DND-41 (cell line): ENCODE measurements at places on chromosomes 1 and 21.

DNA sequence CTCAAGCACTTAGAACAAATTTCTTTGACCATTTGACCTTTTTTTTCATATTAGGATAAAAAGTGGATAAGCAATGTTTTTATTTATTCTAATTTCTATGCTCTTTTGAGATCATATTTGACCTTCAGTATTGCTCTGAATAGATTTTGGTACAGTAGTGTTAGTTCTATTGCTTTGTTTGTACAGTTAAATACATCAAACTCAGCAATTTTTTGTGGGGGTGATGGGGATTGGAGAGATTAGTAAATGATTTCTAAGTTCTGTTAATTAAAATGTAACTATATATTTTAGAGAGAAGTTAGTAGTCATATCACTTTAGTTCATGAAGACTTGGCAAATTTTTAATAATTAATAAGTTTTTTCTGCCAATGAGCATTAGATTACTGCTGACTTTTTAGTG is 2.4 kb upstream of the GPR52 start:
- H3K36me3 ChIP-seq = no peaks in the 10 kb centered on the region
- H3K27ac ChIP-seq = no peak overlapping the region
- H3K4me1 ChIP-seq = no peaks in the 10 kb centered on the region
- no peak overlapping the region for H3K4me3 ChIP-seq

DNA sequence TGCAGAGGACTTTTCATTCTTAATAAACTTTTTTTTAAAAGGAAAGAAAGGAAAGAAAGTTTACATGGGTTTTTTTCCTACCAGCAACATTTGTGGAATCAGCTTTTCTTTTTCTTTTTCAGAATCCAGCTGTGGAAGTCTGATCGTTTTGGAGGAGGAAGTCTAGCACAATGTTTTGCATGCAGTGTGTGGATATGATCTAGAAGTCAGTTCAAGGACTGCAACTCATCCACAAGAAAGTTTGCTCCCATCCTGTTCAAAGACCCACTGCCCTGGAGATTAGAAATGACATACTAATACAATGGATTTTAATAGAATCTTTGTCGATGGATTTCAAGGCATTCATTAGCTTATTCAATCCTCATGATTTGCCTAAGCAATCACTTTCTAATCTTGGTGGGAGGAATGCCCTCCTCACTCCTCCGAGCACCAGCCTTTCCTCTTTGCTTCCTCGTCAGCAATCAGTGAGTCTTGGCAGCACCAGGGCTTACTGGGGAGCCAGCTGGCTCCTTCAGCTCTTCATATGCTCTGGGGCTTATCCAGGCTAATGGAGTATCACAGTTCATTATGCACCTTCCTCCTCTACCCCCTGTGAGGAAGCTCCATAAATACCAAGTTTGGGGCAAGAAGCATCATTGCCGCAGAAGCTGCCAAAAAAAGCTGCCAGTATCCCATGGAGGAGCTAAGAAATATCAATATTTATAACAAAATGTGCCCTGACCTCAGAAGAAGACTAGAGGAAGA is 392.3 kb upstream of the PKN2 start:
- no peaks in the 10 kb centered on the region for H3K4me1 ChIP-seq
- H3K36me3 ChIP-seq = no peaks in the 10 kb centered on the region
- H3K27ac ChIP-seq = no peak overlapping the region
- H3K27me3 ChIP-seq = no peaks in the 10 kb centered on the region
- no peak for DNase-seq
- H3K4me3 ChIP-seq = no peak overlapping the region

- H3K36me3 ChIP-seq = peaks cover 76% of the 10 kb centered on the region
- no peaks in the 10 kb centered on the region for H3K4me1 ChIP-seq
- H3K4me3 ChIP-seq = no peak overlapping the region
- DNase-seq = no peak
- H3K27me3 ChIP-seq = no peaks in the 10 kb centered on the region
- no peak overlapping the region for H3K27ac ChIP-seq
These were observed 42.6 kb upstream of the EDN2 start for GRCh38 chr1:41526956-41527561.

- no peak overlapping the region for H3K27ac ChIP-seq
- H3K4me3 ChIP-seq = no peak overlapping the region
- H3K36me3 ChIP-seq = peaks cover 29% of the 10 kb centered on the region
- no peak for DNase-seq
- no peaks in the 10 kb centered on the region for H3K27me3 ChIP-seq
These were observed 4.1 kb downstream of the CEP104 start for GRCh38 chr1:3852711-3853485.

DNA sequence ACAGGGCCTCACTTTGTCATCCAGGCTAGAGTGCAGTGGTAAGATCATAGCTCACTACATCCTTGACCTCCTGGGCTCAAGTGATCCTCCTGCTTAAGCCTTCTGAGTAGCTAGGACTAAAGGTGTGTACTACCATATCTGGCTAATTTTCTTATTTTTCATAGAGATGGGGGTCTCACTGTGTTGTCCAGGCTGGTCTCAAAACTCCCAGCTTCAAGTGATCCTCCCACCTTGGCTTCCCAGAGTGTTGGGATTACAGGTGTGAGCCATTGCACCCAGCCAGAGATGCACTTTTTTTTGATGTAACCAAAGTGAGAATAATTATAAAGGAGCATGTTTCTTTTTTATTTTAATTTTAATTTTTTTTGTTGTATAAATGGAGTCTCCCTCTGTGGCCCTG is 28.4 kb downstream of the CLIC4 start:
- no peak overlapping the region for H3K27ac ChIP-seq
- no peak overlapping the region for H3K4me3 ChIP-seq
- no peak for DNase-seq
- H3K36me3 ChIP-seq = no peaks in the 10 kb centered on the region
- no peaks in the 10 kb centered on the region for H3K27me3 ChIP-seq

GRCh38 chr1:12052008-12052573 is 11.0 kb upstream of the TNFRSF8 start:
- H3K4me3 ChIP-seq = no peak overlapping the region
- no peaks in the 10 kb centered on the region for H3K27me3 ChIP-seq
- no peaks in the 10 kb centered on the region for H3K36me3 ChIP-seq
- no peak for DNase-seq

DNA sequence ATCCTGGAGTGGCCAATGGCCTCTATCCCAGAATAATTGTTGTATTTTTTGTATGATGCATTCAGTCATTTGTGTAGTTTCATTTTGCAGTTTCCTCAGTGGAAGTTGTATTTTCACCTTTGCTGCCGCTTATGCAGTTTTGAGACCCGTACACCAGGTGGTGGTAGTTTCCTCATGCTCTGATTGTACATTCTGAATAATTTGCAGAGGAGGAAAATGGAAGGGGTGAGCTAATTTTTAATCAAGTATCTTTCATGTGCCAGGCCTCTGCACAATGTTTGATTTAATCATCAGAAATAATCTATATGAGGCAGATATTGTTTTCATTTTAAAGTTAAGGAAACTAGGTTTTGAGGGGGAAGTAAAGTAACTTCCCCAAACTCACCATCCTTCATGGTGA is 29.5 kb downstream of the HLX start:
- H3K36me3 ChIP-seq = no peaks in the 10 kb centered on the region
- no peak overlapping the region for H3K4me3 ChIP-seq
- H3K27me3 ChIP-seq = no peaks in the 10 kb centered on the region
- no peak overlapping the region for H3K27ac ChIP-seq
- no peak for DNase-seq
- no peaks in the 10 kb centered on the region for H3K4me1 ChIP-seq

- H3K4me3 ChIP-seq = no peak overlapping the region
- H3K27me3 ChIP-seq = no peaks in the 10 kb centered on the region
- peaks cover 9% of the 10 kb centered on the region; the same call in 1 of the 2 replicates for H3K4me1 ChIP-seq
- DNase-seq = no peak
- no peaks in the 10 kb centered on the region for H3K36me3 ChIP-seq
- no peak overlapping the region for H3K27ac ChIP-seq
These were observed 14.2 kb downstream of the BATF3 start for GRCh38 chr1:212685429-212685828.

- no peaks in the 10 kb centered on the region for H3K36me3 ChIP-seq
- H3K4me3 ChIP-seq = no peak overlapping the region
- H3K27me3 ChIP-seq = no peaks in the 10 kb centered on the region
- H3K4me1 ChIP-seq = no peaks in the 10 kb centered on the region
- no peak overlapping the region for H3K27ac ChIP-seq
- DNase-seq = no peak
These were observed 507.0 kb downstream of the AJAP1 start for GRCh38 chr1:5161372-5161771.

DNA sequence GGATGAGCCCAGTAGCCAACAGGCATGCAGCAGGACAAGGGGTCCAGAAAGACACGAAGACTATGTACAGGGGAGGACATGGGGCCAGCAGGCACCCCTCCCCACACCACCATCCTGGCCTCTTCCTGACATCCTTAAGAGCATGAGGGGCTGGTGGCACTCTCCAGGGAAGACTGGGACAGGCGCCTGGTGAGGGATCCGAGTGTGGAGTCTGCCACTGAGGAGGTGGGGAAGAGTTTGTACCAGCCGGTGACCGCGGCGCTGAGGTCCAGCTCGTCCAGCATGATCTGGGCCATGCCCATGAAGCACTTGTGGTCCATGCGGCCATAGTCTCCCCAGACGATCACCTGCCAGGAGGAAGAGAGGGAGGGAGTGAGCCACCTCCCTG is 39.1 kb downstream of the RIMS3 start:
- no peak for DNase-seq
- H3K4me1 ChIP-seq = peaks cover 18% of the 10 kb centered on the region
- no peak overlapping the region for H3K27ac ChIP-seq
- H3K4me3 ChIP-seq = no peak overlapping the region

DNA sequence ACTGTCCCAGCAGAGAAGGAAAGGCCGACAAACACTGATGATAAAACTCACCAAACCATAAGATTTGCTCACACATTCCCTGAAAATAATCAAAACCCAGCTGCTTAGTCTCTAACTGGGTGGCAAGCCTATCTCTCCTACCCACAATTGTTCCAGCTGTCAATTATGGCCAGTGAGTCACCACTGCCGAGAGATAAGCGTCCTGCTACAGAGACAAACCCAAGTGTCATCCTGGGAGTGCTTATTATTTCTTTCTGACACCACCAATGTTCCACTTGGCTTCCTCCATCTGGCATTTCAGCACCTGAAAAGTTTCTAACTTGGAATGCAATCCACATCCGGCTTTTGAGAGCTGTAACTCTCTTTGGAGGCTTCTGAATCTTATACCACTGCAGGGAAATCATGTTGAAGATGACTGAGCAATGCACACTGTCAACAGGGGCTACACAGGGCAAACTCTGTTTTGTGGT is 51.5 kb upstream of the VAV3 start:
- no peaks in the 10 kb centered on the region for H3K27me3 ChIP-seq
- no peak overlapping the region for H3K4me3 ChIP-seq
- H3K36me3 ChIP-seq = no peaks in the 10 kb centered on the region
- DNase-seq = peak; percentile 65
